Kidney capillary endothelial cell (primary cell): ENCODE measurements at places on chromosomes 16 and 17.
A peak's percentile ranks its signal among the peaks of the same experiment; 100 is the strongest.

DNA sequence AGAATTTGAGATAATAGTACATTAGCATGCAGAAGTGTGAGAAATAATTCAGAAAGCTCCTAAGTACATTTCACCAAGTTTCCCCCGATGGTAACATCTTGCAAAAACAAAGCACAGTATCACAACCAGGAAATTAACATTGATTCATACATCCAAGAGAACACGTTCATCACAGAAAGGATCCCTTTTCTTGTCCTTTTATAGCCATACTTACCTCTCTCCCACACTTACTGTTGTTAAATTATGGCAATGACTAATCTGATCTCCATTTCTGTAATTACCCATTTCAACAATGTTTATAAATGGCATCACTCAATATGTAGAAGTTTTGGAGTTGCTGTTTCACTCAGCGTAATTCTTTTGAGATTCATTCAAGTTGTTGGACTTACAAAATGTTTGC lies 1260.0 kb downstream of the CDH8 start:
- no peak for DNase-seq

GRCh38 chr16:18802767-18803343 lies 1.5 kb upstream of the ARL6IP1 start:
- DNase-seq, result no peak

GRCh38 chr17:62675260-62675659 lies 47.8 kb downstream of the MRC2 start:
- no peak for DNase-seq

DNA sequence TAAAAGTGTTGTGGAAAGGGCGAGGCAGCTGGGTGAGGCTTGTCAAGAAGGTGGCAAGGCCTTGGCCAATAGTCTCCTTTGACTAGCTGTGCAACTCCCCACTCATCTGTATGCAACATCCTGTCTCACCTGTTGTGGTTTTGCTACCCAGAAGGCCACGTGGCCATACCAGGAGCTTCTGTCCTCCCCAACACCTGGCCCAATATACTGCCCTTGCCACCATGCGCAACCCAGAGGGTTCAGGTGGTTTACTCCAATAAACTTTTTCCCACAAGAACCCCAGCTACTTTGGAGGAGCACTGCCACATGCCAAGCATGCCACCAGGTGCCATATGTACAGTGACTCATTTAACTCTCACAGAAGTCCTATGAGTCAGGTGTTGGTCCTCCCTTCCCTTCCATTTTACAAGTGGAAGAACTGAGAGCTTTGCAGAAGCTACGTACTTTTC lies 10.2 kb downstream of the MYO19 start:
- no peak for DNase-seq

GRCh38 chr17:66351033-66351432 lies 48.6 kb downstream of the PRKCA start:
- DNase-seq, result no peak

DNA sequence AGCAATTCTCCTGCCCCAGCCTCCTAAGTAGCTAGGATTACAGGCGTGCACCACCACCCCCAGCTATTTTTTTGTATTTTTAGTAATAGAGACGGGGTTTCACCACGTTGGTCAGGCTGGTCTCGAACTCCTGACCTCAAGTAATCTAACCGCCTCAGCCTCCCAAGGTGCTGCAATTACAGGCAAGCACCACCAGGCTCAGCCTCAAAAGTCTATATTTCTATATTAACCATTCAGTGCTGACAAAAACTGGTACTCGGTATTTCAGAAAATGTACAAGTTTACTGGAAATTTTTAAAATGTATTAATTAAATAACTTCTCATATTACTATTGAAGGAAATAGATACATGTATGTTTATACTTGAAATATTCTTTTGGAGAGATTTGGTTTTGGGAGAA lies 1.4 kb upstream of the HEXD start:
- no peak for DNase-seq

- no peak for DNase-seq
Measured at GRCh38 chr16:77918809-77919707, 103.3 kb upstream of the CLEC3A start.

DNA sequence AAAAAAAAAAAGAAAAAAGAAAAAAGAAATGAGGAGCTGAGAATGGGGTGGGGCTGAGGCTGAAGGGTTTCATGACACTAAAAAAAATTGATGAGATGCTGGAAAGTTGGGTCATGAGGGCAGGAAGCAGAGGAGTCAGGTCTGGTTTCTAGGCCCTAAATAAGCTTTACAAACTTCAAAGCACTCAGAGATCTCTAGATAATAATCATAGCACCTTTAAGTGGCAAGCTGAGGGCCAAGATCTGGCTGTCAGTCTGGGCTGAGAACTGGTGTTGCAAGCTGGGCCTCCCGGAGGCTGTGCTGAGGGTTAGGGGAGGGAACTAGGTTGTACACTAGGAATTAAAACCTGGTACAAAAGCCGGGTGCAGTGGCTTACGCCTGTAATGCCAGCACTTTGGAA lies 6.4 kb downstream of the ZNF764 start:
- DNase-seq, result no peak

DNA sequence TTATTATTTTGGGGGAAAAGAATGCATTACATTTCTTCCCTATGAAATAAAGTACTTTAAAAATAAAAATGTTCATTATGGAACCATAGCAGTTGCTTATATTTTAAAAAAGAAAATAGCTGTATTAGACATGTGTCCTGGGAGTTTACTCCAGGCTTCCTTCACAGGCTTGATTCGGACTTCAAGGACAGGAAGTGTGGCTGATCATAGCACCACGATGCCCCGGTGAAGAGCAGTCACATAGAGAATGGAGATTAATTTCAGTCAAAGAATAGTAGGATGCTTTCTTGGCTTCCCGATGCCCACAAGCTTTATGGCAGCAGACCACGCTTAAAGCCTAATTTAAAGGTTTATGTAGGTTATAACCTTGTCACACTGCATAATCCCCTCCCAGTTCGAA lies 125.1 kb downstream of the NPIPB5 start:
- DNase-seq, result no peak

DNA sequence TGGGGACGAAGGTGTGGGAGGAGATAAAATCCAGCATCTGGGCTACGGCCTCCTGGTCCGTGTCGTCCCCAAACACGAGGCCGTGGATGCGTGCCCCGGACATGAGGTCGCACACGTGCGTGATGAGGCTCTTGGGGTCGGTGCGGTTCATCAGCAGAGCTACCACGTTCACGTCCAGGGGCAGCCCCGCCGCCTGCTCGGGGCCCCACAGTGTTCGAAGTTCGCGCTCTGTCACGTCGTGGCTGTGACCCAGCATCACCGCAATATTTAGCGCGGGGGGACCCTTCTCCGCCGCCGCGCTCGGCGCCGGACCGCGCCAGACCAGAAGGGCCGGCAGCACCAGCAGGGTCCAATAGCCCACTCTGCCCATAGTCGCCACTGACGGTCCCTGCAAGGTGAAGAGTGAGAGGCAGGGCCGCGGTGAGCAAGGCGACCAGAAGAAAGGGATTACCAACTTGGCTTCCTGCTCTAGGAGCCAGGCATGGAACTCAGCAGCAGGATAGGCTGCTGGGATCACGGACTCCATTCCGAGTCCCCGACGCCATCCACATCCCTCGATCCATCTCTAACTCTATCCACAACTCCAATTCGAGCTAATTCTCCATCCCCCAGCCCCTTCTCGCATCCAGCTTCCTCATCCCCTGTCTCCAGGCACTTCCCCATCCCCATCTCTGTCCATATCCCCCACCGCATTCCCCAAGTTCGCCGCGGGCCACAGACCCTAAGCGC lies 2.0 kb downstream of the GRIN2A start:
- DNase-seq, result no peak

DNA sequence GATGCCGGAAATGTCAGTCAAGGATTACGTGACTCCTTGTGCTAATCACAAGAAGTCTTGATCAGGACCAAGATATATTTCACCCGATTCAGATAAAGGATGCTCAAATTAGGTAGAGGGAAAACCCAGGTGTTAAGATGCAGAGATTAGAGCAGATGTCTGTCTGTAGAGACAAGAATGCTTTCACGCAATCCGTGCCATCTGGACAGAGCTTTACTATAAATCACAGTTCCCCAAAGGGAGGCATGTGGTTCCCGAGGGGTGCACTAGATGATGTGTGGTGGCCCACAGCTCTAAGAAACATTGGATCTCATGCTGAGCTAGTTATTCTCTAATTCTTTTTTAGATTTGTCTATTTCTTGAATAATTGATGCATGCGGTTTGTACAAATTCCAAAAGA lies 9.8 kb upstream of the MAP3K14 start:
- no peak for DNase-seq

DNA sequence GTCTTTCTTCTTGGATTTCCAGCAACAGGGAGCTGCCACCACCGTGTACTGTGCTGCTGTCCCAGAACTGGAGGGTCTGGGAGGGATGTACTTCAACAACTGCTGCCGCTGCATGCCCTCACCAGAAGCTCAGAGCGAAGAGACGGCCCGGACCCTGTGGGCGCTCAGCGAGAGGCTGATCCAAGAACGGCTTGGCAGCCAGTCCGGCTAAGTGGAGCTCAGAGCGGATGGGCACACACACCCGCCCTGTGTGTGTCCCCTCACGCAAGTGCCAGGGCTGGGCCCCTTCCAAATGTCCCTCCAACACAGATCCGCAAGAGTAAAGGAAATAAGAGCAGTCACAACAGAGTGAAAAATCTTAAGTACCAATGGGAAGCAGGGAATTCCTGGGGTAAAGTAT lies 389.0 kb downstream of the MAF start:
- DNase-seq, result no peak

DNA sequence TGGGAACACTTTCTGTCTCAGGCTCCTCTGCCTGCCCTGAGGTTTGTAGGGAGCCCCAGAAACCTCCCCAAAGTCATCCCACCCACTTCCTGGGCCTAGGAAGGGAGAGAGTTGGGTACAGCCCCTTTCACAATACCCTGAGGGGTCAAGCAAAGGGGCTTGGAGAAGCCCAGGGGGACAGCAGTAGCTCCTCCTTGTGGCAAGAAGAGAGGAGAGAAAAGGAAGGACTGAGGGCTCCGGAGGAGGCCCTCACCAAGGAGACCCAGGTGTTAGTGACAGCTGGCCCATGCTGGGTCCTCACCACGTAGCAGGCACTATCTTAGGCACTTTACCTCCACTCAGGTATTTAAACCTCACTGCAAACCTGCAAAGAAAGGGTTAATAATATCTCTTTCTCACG lies 112.8 kb downstream of the IRX5 start:
- no peak for DNase-seq

GRCh38 chr16:72444696-72445095 lies 272.7 kb upstream of the PMFBP1 start:
- no peak for DNase-seq

- DNase-seq, result no peak
Measured at GRCh38 chr16:71473891-71474290, 11.8 kb upstream of the ZNF23 start.

DNA sequence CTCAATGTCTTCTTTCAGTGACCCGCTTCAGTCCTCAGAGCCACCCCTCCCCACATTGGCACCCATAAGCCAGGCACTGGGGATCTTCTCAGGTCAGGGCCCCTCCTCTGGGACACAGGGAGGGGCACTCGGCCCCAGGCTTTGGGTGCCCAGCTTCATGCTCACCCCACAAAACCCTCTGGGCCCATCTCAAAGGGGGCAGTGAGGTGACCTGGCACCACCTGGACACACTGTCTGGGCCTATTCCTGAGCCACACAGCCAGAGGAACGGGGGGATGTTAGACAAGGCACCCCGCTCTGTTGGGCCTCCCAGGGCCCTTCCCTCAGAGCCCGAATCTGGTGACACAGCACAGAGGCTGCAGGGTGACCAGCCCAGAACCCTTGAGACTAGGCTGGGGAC lies 36.1 kb downstream of the TNFRSF13B start:
- no peak for DNase-seq

DNA sequence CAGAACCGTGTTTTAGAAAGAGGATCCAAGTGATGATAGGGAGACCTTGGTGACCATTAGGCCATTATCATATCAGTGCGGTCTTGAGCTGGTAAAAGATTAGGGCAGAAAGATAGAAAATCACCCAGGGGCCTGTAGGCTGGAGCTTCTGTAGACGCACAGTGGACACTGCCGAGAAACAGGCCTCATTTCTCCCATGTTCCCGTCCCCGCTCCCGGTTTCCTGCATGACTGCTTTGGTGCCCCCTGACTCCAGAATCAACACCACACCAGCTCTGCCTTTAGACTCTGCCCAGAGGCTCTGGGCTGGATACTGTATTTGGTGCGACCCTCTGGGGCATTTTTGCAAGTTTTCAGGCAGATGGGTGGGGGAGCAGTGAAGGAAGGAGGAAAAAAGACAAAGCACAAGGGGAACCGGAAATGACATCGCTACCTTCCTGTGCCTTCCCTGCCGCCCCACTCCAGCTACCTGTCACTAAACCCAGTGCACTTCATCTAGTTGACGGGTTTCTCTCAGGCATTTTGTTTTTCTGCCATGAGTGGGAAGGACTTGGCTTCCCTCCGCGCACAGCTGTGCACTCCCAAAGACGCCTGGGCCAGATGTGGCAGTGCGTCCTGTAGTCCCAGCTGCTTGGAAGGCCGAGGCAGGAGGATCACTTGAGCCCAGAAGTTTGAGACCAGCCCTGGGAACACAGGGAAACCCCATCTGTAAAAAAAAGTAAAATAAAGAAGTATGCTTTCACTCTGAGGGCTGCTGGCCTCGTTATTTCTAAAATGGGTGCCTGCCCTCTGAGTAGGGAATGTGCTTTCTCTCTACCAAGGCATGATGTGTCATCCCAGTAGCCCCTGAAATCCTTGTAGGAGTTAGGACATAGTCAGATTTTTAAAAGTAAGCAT lies 214.1 kb downstream of the RPTOR start:
- DNase-seq, result no peak

DNA sequence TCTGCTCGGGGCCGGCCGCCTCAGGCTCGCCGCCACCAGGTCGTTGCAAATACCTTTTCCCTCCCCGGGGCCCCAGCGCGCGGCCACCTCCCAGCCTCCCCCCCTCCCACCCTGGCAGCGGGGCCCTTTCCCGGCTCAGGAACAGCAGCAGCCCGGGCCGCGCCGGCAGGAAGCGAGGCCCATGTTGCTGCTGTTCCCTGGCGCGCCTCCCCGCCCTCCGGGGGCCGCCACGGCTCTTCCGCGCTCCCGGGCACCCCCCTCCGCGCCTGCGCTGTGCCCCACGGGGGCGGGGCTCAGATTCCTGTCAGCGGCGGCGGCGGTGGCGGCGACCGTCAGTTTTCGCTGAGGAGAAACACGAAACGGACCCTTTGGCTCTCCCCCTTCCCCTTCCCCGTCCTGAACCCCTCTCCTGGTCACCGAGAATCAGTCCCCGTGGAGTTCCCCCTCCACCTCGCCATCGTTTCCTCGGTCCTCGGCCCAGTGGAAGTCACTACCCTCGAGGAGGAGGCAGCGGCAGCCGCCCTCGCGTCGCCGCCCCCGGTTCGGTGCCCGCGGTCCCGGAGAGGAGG lies at the start of gene NFAT5:
Gene NFAT5, plus strand, starts transcription at position 296 of the 569 bp plus-strand sequence. CDS start 336 bp downstream, outside the sequence.
- DNase-seq, result peak; percentile 78
